Uterus (tissue), 4 donors: ENCODE measurements at places on chromosomes 6 and 20. TPM values are rescaled to one million over a fixed set of nuclear protein-coding genes. Genes with fewer than 3 reads are reported as not detected.

The SLC22A7 gene
- total RNA-seq, result not detected

The PPIL4 gene
- 57.2 TPM for total RNA-seq

GRCh38 chr6:138815797-138816528, 20.1 kb downstream of the ECT2L start:
- DNase-seq, result no peak

The BPIFB4 gene
- total RNA-seq, result not detected

The MGME1 gene
- total RNA-seq, result 7.8 TPM

GRCh38 chr20:528923-529604, 14.5 kb downstream of the CSNK2A1 start:
- no peak for DNase-seq

The PLEKHG1 gene
- total RNA-seq, result 7.2 TPM

The C20orf202 gene
- total RNA-seq, result not detected

- DNase-seq, result peak; percentile 36
These were observed 77.5 kb downstream of the ATXN1 start for GRCh38 chr6:16683641-16684194.

The PRKN gene
- 21.3 TPM for total RNA-seq

DNA sequence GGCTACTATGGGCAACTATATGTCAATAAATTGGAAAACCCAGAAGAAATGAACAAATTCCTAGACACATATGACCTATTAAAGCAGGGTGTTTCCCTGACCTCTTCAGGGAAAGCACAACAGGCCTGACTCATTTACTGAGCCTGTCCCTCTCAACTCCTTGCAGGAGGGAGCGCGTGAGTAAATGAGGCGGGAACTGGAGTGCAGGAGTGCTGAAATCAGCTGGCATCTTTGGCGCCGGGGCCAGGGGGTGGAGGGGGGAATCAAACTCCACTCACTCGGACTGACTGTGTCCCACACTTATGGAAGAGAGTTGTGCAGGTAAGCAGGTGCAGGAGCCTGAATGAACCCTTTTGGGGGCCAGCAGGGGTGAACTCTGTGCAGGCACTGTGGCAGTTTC, 671.2 kb upstream of the PTCHD4 start:
- no peak for DNase-seq

DNA sequence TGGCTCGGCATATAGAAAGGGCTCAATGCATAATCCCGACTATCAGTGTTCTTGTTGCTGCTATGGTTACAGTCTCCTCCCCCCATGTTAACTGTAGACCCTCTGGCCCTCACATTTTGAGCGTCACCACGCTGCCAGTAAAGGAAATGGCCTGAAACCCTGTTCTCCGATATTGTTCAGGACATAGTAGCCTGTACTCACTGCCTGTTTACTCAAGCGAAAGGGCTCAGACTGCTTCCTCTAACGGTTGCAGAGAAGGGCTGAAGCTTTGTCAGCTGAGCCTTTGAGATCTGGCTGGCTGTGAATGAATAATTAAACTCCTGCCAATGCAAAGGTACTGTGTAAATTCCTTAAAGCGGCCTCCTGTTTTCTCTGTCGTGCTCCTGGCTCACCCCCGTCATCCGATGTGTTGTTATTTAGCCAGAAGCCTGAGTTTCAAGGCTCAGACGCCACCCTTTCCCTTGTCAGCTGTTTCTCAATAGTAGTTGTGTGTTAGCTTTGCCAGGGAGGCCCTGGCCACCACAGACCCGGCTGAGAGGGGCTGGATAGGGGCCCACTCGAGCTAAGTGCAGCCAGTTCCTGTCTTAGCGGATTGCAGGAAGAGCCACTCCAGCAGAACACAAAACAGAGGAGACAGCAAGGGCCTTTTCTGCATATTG, 31.2 kb upstream of the RALGAPA2 start:
- DNase-seq, result peak; percentile 57

The TP53TG5 gene
- total RNA-seq, result 1.9 TPM

The LRRC1 gene
- 12.9 TPM for total RNA-seq

The MRPS18B gene
- total RNA-seq, result 15.1 TPM

DNA sequence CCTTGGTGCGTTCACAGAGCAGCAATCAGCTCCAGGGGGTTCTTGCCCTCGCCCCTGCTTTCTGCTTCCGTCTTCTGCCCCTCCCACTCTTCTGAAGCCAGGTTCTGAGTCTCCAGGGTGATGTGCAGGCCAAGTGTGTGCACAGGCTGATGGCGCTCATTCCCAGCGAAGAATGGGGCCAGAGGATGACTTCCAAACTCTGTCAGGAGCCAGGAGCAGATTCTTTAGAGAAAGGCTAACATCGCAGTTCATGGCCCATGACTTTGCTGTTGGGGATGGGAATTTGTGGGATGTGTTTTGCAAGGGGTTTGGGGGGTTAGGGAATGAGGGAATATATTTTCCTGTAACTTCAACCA, 56.1 kb upstream of the CCN6 start:
- peak; percentile 53 for DNase-seq
